ENCODE measurements at places on chromosomes 2 and 18.

DNA sequence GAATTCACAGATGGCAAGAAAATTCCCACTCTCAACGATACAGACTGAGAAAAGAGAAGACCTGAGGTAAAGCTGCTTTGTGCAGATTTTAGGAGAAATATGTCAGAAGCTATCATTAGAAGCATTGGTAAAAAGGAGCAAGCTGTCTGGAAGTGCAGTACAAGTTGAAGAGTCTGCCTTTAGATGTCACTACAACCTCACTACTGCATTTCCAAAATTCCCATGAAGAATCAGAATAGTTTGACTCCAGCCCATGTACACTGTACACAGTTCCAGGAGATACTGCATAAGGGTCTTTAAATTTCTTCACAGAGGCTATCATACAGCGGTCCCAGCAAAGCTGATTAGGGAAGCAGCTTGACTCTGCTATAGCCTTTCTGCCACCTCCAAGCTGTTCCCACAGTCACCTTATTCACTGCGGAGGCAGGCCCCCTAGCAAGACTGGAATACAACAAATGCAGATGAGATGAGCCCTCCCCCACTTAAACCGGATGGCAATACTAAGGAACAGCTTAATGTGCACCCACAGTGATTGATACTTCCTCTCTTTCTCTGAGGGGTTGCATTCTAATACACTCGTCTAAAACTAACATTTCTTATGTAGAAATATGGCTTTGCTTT, 527.4 kb downstream of the TMEM182 start:
- no peak overlapping the region for H3K4me3 ChIP-seq
- DNase-seq, result no peak
- no peaks in the 10 kb centered on the region for H3K36me3 ChIP-seq
- H3K27ac ChIP-seq, result no peak overlapping the region

GRCh38 chr2:28674062-28674712, 77.4 kb upstream of the PPP1CB start:
- peaks cover 46% of the 10 kb centered on the region for H3K4me1 ChIP-seq
- no peak overlapping the region for H3K4me3 ChIP-seq
- peaks cover 8% of the 10 kb centered on the region for H3K27me3 ChIP-seq
- H3K36me3 ChIP-seq, result peaks cover 10% of the 10 kb centered on the region
- DNase-seq, result no peak

- H3K4me3 ChIP-seq, result no peak overlapping the region
- DNase-seq, result no peak
- no peak overlapping the region for H3K27ac ChIP-seq
- no peaks in the 10 kb centered on the region for H3K36me3 ChIP-seq
- no peaks in the 10 kb centered on the region for H3K27me3 ChIP-seq
Observed at GRCh38 chr2:79740879-79741443, 228.1 kb downstream of the CTNNA2 start.

- no peak overlapping the region for H3K4me3 ChIP-seq
- no peak for DNase-seq
- H3K36me3 ChIP-seq, result no peaks in the 10 kb centered on the region
- H3K4me1 ChIP-seq, result peaks cover 19% of the 10 kb centered on the region
- H3K27ac ChIP-seq, result peak overlapping the region; percentile 70
Observed at GRCh38 chr18:24799176-24799575, 338.7 kb downstream of the HRH4 start.

DNA sequence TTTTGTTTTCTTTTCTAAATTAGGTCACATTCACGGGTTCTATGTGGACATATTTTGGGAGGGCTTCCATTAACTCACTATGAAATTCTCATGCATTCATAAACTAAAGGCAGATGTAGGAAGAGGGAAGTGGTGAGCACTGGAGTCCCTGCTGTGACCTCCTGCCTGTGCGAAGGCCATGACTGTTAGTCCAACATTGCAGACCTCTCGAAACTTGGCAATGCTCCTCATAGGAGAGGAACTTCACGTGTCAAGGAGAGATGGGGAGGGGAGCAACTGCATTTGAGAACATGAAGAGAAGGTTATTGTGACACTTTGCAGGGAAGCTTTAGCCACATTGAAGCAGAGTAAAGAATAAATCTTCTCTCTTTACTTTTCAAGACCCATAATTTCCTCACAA, 126.4 kb upstream of the HNMT start:
- DNase-seq, result no peak
- H3K27ac ChIP-seq, result no peak overlapping the region
- no peak overlapping the region for H3K4me3 ChIP-seq
- no peaks in the 10 kb centered on the region for H3K36me3 ChIP-seq

GRCh38 chr2:675051-675450, 2.2 kb downstream of the TMEM18 start:
- no peak for DNase-seq
- peak overlapping the region; percentile 93 for H3K4me3 ChIP-seq
- H3K36me3 ChIP-seq, result peaks cover 21% of the 10 kb centered on the region
- peaks cover 69% of the 10 kb centered on the region for H3K4me1 ChIP-seq
- H3K27me3 ChIP-seq, result peaks cover 5% of the 10 kb centered on the region
